ENCODE measurements at places on chromosomes 7 and 10. TPM values are rescaled to one million over a fixed set of nuclear protein-coding genes. Genes with fewer than 3 reads are reported as not detected.

The NAT16 gene
- total RNA-seq: not detected

The FAM185A gene
- total RNA-seq: 10.4 TPM

The PAX4 gene
- 0.98 TPM for total RNA-seq

The HDAC9 gene
- total RNA-seq: 21.7 TPM

The EPHA1 gene
- 25.1 TPM for total RNA-seq

The EBLN1 gene
- not detected for total RNA-seq

The GALNT17 gene
- total RNA-seq: 0.37 TPM

The SEMA4G gene
- total RNA-seq: 170 TPM

The CRYGN gene
- 0.15 TPM for total RNA-seq

The SORCS1 gene
- total RNA-seq: 2.7 TPM

- DNase-seq: no peak
Measured at GRCh38 chr10:23293145-23293724, 51.4 kb downstream of the C10orf67 start.

GRCh38 chr7:80183900-80184685 lies 49.5 kb downstream of the GNAI1 start:
- no peak for DNase-seq

- DNase-seq: no peak
Measured at GRCh38 chr7:82044497-82045080, 274.7 kb upstream of the HGF start.

- no peak for DNase-seq
Measured at GRCh38 chr10:127875916-127876315, 16.8 kb downstream of the CLRN3 start.

- no peak for DNase-seq
Measured at GRCh38 chr7:30068117-30068516, 39.9 kb downstream of the PLEKHA8 start.

DNA sequence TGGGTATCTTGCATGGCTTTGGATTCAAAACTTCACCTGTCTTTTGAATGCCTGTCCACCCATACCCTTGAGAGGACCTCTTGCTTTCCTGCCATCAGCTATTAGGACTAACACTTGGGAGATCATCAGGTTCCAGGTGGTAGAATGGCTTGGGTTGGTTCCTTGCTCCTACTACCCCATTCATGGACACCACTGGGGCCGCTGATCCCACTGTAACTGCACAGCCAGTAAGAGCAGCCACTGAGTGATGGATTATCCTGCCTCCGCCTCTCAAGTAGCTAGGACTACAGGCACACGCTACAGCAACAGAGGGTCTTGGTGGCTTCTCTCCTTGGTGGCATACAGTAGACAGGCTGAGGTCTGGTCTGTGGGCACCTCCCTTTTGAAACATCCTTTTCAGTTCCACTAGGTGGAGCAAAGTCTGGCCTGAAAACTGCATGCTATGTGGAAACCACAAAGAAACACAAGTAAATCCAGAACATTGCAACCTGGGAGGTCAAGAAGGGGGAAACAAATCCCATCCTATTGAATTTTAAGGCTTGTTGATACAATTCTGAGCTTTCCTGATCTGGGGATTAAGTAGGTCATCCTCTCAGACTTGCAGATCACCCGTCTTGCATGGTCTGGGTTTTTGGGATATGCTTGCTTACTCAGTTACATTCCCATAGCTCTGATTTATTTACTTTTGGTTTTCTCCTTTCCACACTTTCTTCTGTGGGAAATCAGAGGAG lies 9.4 kb downstream of the WBP1L start:
- DNase-seq: no peak

DNA sequence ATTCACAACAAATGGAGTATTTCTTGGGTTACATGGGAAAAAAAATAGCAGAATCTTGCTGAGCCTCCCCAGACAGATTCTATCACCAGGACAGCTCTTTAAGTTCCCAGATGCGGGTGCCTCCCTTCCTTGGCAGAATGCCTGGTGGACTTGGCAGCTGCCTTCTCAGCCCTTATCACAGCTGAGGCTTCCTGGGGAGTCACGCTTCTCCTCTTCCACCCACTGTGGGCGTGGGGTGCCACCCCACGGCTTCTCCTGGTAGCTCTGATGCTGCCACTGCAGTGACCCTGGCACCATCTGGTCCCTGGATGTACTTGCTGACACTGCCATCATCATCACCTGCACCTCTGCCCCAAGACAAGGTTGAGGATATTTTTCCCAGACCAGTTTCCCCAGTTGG lies 16.2 kb upstream of the NME8 start:
- peak; percentile 52 for DNase-seq

DNA sequence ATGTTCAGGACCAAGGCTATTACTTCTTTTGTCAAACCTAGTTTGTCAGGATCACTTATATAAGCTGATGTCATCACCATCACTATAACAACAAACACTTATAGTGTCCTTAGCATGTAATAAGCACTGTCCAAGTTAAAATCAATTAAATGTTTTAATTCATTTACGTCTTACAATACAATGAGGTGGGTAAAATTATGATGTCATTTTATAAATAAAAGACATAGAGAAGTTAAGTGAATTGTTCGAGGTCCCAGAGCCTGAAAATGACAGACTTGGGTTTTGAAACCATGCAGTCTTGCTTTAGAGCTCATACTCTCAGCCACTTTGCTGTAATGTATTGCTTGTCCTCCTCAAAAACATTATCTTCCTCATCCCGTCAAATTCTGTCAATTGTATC lies 48.3 kb downstream of the SLC13A1 start:
- DNase-seq: no peak

GRCh38 chr7:127578036-127578684 lies 7.2 kb downstream of the GCC1 start:
- DNase-seq: no peak

GRCh38 chr10:24849051-24849450 lies 103.4 kb downstream of the PRTFDC1 start:
- DNase-seq: no peak

DNA sequence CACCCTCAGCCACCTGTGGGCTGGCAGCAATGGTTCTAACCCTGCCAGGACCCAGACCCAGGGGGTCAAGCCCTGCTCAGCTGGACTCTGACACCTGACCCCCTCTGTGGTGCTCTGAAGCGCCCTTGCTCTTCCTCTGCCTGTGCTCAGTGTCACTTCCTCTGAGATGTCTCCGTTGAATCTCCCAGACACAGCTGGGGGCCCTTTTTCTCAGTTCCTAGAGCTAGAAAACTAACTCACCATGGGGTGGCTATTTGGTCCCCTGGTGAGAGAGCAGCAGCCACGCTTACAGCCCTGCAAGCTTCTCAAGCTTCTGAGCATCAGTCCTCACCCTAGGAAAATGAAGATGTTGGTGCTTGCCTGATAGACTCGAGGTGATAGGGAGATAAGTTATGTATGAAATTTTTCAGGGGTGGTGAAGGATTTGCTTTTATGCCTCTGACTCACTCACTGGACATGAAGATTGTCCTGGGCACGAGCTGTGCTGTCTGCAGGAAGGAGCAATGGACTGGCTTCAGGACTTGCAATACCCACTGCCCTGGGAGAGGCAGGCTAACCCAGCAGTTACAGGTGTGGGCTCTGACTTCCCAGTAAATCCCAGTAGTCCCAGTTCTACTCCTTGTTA lies 29.6 kb downstream of the COL13A1 start:
- DNase-seq: no peak

DNA sequence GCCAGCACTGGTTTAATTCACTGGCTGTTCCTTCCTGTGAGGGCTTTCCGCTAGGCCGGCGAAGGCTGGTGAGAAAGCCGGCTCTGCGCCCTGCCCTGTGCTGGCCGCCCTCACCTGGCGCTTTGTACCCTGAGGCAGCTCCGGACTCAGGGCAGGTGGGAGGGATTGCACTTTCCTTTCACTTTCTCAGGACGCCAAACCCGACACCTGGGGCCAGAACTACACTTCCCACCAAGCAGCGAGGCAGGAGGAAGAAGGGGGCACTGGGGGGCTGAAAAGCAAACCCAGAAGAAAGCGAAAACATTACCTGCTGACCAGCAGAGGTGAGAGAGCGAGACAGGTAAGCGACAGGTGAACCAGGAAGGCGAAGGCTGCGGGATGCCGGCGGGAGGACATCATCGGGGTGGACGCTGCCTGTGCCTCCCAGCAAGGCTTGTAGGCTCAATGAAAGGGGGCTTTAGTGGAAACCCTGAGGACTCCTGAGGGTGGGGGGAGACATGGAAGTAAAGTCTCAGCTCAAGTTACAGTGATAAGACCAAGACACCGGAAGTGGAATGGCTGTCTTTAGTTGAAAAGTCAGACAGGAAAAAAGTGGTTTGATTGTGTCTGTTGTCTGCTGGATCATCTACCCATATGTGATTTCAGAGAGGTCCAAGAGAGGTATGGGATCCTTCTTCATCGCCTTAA lies at the start of gene RAB19:
Gene RAB19, plus strand, starts transcription at position 181 of the 687 bp plus-strand sequence. CDS start 3,589 bp downstream, outside the sequence.
- peak; percentile 71 for DNase-seq

Measured in left colon (tissue), 2 donors.